Stimulated activated CD4-positive, alpha-beta T cell treated with anti-CD3 and anti-CD28 coated beads, TNF-alpha, amount 100 ng/mL, for 48 hours (primary cell): ENCODE measurements at places on chromosomes 16 and 17.

- no peak for DNase-seq
These were observed 11.0 kb downstream of the MYCBPAP start for GRCh38 chr17:50519141-50519834.

DNA sequence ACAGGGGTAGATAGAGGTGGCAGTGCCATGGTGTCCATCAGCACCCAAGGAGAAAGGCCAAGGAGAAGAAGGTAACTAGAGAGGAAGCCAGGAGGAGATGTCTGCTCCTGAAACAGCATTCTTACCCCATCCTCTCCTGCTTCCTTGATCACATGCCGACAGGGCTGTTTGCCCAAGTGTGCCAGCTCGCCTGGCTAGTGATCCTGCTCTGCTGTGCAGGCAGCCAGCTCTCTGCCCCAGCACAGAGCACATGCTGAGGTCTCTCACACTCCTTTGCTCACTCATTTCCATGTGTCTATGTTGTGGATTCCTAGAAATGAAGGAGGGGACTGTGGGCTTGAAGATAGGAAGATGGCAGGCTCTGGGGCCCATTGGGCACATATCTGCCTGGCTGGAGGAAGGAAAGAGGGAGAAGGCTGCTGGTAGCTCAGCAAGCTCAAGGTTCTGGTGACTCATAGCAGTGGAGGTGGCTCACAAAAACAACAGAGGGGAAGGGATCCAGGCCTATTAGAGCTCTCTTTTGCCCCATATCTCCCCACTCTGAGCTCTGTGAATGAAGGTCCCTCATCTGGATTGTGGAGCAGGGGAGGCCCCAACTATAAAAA is 54.3 kb downstream of the NEUROD2 start:
- no peak for DNase-seq

GRCh38 chr17:40022497-40022896 is 7.3 kb downstream of the CSF3 start:
- no peak for DNase-seq

DNA sequence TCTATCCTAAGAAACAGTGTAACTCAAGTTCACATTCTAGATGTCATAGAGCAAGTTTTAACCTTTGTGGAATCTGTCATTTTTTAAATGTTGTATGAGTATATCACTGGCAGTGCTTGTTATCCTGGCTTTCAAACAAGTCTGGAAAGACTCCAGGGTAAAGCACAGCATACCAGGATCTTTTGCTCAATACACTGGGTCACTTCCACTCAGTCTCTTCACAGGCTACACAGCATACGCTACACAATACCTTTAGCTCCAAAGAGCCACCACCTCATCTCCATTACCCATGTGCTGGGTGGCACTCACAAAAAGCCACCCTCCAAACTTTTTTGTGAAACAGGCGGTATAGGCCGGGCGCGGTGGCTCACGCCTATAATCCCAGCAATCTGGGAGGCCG is 69.5 kb downstream of the PARN start:
- no peak for DNase-seq

DNA sequence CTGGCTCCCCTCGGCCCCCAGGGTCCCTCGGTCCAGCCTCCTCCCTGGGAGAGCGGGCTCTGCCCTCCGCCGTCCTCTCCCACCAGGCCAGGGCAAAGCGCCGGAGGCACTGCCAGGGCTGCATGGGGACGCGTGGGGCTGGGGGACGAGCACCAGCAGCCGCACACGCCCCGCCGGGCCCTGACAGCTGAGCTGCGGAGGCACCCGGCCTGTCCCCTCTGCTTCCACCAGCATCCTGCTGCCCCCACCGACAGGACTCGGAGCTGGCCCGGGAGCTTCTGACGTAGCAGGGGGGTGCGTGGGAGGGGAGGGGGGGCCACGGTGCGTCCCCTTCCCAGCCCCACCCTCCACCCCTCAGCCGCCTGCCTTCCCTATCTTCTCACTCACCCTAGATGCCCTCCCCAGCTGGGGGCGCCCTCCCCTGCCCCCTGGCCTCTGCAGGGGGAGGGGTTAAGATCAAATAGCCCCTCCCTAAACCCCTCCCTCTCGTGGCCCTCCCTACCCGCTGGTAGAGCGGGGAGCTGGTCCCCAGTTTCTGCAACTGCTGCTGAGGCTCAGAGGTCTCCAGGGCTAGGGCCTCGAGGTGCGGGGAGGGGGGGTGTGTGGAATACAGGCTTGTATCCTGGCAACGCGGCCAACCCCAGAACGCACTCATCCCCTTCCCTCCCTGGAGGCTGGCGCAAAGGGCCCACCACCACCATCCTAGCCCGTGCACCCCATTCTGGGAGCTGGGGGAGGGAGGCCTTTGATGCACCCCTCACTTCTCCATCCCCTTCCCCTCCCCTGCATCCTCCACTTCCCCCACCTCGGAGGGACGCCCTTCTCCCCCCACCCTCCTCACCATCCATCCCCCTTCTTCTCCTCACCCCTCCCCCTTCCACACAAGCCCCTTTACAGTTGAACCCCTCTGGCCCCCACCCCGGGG is 1.0 kb downstream of the SRCIN1 start:
- no peak for DNase-seq

- DNase-seq: peak; percentile 40
These were observed 34.4 kb upstream of the PRKCB start for GRCh38 chr16:23801378-23801777.

DNA sequence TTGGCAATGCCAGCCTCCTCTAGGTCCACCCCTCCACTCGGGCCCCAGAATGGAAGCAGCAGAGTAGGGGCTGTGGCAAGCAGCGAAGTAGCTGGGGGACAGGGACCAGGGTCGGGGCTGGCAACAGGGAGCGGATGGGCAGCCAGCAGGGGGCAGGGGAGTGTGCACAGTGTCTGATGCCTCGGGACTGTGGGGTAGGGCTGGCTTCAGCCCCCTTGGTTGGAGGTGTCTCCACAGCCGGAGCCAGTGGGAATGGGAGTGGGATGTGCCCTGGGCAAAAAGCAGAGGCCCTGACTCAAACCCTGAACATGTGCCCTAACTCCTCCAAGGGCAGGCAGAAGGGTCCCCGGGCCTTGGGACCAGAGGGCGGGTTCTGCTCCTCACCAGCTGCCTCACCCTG is 18.5 kb upstream of the ARHGAP27 start:
- no peak for DNase-seq

DNA sequence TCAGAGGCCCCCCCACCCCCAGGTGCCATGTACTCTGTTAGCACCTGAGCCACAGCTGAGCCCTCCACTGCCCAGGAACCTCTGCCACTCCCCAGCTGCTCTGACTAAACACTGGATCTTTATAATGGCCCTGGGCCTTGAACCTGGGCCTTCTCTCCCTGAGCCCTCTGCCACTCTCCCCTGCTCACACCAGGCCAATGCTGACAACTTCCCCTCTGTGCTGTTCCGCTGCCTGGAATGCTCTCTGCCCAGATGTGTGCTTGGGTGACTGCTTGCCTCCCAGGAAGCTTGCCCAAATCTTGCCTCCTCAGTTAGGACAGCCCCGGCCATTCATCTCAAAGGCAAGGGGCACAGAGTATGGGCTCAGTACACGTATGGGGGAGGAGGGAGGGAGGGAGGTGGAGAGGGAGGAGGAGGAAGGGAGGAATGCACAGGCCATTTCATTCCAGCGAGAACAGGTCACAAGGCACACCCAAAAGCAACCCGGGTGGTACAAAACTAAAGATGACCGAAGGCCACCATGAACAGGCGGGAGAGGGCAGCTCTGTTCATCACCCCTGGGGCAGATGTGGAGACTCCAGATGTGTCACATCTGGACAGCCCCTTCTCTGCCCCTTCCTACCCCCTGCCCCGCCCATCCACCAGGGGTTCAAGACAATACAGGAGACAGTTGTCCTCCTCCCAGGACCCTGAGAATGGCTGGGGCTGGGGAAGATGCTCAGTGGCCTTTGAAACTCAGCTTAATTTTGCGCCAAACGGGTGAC is 15.3 kb upstream of the TNFRSF13B start:
- no peak for DNase-seq
